ENCODE measurements at places on chromosomes 6 and 20.
A peak's percentile ranks its signal among the peaks of the same experiment; 100 is the strongest.

GRCh38 chr20:48165401-48165685 is 380.1 kb upstream of the SULF2 start:
- no peak for DNase-seq

- no peak for DNase-seq
Measured at GRCh38 chr6:96237638-96238347, 222.0 kb downstream of the FUT9 start.

DNA sequence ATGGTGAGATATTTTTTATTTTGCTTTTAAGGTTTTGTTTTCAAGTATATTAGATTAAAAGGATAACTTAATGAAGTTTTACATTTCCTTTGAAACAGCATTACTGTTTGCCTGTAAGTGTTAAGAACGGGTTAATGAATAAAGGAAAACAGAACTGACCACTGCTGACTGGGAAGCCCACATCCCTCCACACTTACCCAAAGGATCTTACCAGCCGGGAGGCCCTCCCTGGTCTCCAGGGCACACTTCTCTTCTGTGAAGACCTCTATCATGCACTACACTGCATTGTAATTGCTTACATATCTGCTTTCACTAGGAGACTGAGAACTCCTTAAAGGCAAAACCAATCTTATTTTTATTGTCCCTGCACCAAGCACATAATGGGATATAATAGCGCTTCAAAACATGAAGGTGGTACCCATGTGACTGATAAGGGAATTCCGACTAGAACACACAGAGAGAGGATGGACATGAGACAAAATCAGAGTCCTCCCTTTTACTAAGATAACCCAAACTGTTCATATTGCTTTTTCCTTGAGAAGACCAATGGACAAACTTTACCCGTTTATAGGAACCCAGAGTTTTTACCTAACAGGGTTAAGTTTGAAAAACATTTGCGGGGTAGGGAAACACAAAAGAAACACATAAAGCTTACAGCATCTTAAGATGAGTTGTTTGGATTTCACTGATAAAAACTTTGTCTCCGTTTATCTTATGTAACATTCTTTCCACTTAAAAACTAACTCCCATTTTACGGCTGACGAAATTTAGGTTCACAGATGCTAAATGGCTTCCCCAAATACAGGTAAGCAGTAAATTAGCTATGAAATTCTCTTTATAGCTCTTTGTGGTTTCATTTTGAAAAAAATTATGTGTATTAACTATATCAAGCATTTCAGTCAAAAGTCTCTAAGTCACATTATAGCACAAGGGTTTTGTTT is 8.7 kb downstream of the EZR start:
- no peak for DNase-seq

DNA sequence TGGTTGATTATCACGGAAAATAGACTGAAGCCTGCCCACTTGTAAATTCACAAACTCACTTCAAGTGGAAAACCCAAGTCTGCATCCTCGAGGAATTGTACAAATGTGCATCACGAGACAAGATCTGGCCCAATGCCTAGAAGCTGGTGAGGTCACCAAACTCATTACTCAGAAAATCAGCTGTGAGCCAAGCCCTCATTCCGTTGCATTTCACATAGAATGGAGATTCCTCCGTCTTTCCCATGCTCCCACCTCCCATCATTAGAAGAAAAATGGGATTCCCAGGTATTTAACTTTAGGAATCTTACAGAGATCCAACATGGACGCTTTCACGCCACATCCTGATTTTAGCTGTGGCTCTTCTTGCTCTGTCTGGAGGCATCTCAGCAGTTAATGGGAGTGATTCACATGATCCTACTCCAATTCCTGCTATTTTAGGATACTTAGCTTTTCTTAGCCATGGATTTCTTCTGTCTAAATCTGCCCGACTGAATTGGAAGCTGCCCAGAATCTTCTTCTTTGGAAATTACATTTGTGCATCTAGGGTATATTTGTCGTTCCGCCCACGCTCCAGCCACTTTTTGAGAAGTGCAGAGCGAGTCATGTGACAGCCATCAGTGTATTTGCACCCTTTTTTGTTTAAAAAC is 68.7 kb upstream of the STMND1 start:
- no peak for DNase-seq

- DNase-seq, result no peak
Measured at GRCh38 chr6:151075930-151076555, 163.7 kb upstream of the AKAP12 start.

GRCh38 chr6:81575442-81575841 is 177.0 kb downstream of the TENT5A start:
- no peak for DNase-seq

- DNase-seq, result no peak
Measured at GRCh38 chr20:6663104-6663503, 104.4 kb upstream of the BMP2 start.

DNA sequence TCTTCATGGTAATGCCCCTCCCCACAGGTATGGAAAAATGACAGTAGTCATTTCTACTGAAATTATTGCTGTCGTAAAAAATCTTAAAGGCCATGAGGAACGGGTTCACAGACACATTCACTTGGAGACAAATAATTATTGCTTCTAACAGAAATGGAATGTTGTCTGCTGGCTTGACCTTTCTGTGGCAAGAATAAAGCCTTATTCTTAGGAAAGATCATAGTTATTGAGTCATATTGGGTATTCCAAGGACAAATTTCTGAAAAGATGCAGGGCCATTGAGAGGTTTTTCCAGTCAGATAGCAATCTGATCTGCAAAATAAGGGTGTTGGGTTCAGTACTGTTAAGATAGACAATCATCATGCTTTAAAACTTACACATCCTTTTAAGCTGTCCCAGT is 29.2 kb downstream of the AKAP7 start:
- no peak for DNase-seq

- DNase-seq, result no peak
Measured at GRCh38 chr6:67606906-67607828, 1027.9 kb upstream of the ADGRB3 start.

DNA sequence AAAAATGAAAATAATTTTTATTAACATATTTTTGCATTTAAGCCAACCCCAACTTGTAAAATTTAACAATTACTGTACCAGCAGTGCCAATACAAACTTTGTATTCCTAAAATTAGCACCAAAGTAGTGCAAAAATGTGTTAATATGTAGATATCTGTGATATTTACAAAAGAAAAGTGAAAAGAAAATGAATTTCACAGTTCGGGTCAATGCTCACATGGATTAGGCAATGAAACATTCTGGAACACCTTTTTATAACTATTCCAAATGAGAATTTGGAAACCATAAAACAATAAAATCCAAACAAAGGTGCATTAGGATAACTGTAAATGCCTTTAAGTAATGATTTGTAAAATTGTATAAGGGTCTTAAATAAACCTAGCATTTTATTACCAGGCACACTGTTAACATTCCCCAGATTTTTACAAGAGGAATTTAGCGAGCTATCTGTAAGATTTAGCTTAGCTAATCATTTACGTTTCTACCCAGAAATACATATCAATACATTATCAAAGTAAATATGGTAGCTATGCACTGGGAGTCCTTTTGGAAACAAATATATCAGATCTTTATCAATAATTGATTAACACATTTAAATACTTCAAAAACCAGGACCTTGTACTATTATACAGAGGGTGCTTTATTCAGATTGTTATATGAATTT is 112.2 kb downstream of the MTFR2 start:
- DNase-seq, result no peak

DNA sequence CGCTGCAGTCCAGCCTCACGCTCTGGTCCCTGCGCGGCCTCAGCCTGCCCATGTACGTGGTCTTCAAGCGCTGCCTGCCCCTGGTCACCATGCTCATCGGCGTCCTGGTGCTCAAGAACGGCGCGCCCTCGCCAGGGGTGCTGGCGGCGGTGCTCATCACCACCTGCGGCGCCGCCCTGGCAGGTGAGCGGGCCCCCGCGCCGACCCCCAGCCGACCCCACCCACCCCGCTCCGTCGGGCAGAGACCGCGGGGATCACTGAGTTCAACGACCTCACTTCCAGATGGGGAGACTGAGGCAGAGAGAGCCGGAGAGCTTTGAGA is 545 bp downstream of the SLC35D3 start:
- DNase-seq, result no peak

- peak; percentile 59 for DNase-seq
Measured at GRCh38 chr6:52984247-52984646, 10.8 kb downstream of the GSTA4 start.
